ENCODE measurements at places on chromosomes 2 and 18.

DNA sequence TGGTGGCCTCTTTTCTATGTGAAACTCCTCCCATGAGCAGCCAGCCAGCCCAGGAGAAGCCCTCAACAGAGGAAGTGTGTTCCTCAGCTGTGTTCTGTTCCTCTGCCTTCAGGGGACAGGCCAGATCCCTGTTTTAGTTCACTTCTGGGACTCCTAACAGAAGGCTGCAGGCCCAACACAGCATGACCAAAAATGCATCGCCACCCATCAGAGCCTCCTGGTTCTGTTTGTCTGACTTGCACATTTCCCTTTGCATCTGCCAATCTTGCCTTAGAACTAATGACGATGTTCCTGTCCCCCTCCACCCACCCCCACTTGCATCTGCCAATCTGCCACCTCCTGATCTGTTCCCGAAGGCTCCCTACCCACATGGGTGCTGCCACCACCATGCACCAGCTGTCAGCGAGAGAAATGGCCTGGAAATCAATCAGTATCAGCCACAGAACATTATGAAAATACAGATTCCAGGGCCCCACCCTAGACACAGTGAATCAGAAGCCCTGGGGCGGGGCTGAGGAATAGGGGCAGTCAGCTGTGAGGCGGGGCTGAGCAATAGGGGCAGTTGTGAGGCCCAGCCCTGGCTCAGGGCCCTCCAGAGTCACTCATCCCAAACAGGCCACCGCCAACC is 51.0 kb downstream of the FAM168B start:
- DNase-seq = no peak

- no peak for DNase-seq
Measured at GRCh38 chr2:241223211-241224017, 34.9 kb downstream of the ANO7 start.

DNA sequence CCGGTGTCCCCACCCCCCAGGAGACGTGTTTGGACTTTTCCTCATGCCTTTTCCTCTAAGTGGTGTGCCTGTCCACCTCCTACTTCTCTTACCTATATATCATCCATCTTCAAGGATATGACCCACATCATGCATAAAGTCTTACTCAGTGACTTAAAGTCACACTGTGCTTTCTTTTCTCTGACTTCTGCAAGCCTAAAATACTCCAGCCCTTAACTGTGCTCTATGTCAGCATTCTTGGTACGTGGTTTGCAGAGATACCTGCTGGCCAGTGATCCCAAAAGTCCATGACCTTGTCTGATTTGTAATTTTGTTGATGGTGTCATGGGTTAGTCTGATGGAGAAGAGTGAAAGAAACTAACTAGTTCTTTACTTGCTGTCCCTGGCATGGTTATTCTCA is 393.6 kb upstream of the NRP2 start:
- DNase-seq = no peak

GRCh38 chr2:28424799-28425463 is 32.3 kb downstream of the FOSL2 start:
- DNase-seq = no peak

GRCh38 chr2:1772471-1773267 is 28.4 kb upstream of the PXDN start:
- DNase-seq = no peak

GRCh38 chr2:209459359-209459758 is 35.5 kb downstream of the MAP2 start:
- DNase-seq = no peak

DNA sequence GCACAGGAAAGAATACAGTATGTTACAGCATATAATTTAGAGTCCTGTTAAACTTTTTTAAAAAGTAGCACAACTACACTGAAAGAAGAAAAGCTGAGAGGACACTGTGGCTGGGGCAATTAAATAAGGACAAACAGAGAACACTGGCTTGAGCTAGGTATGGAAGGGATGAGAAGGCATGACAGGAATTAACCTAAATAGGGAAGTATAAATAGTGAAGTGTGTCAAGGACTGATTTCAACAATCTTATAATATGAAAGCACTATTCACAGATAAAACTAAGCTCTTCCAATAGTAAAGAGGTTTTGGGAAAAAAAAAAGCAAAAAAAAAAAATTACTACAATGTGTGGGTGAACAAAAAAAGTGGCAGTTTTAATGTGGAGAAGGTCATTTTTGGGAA is 45.5 kb downstream of the PPP3R1 start:
- no peak for DNase-seq

GRCh38 chr18:47490882-47491281 is 239.4 kb upstream of the SKOR2 start:
- no peak for DNase-seq

GRCh38 chr2:41431756-41432155 is 616.1 kb upstream of the PKDCC start:
- no peak for DNase-seq

- no peak for DNase-seq
Measured at GRCh38 chr2:110992886-110993285, 127.8 kb upstream of the BCL2L11 start.

- no peak for DNase-seq
Measured at GRCh38 chr18:34661464-34662087, 48.5 kb upstream of the DTNA start.

- no peak for DNase-seq
Measured at GRCh38 chr2:188668017-188668680, 306.0 kb upstream of the COL3A1 start.

DNA sequence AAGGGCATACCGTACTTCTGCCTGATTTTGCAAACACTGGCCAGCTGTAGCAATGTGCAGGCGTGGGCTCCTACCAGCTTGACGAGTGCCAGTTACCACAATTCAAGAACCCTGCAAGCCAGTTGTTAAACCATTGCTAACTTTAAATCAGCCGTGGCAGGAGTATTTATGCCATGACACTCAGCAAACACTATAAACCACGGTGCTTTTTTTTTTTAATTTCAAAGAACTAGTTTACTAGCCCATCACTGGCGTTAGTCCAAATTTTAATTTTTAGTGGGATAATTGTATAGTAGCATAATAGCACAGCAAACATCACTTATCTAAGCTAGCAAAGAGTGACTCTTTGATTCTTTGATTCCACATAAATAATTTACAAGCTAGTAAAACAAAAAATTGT is 111.1 kb downstream of the COL4A4 start:
- DNase-seq = no peak

GRCh38 chr18:9038277-9038871 is 64.1 kb upstream of the NDUFV2 start:
- DNase-seq = no peak

GRCh38 chr2:119943058-119943457 is 69.8 kb upstream of the EPB41L5 start:
- DNase-seq = no peak

GRCh38 chr2:30275256-30275655 is 43.9 kb downstream of the LBH start:
- DNase-seq = no peak

DNA sequence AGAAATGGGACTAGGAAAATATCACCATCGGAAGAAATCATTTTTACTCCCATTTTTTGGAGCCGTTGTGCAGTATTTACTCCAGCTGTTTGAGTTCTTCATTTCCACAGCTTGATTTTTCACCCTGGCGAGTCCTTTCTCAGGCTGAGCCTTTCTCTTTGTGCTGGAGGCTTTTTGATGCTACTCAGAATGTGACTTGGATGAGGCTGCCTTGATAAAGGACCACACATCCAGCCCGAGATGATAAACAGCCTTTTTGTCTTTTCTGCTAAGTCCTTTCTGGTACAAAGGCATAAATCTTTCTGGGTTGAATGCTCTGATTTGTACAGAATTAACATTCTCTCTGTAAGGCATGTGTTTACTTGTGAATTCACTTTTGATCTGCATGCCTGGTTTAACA is 17.6 kb upstream of the CTDP1 start:
- DNase-seq = no peak

DNA sequence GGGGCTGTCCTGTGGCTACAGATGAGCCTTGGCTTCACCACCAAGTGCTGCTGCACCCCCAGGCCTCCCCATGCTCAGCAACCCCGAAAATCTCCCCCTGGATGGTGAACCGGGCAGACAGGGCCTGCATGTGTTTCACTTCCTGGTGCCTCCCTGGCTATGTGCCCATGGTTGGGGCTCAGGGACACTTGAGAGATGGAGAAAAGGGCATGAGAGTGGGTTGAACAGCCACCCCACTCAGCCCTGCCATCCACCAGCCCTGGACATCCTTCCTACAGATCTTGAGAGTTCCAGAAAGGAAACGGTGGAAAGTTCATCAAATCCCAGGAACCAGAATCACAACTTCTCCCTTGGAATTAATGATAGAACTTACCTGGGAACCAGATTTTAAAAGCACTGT is 74.7 kb upstream of the TEX51 start:
- DNase-seq = no peak

DNA sequence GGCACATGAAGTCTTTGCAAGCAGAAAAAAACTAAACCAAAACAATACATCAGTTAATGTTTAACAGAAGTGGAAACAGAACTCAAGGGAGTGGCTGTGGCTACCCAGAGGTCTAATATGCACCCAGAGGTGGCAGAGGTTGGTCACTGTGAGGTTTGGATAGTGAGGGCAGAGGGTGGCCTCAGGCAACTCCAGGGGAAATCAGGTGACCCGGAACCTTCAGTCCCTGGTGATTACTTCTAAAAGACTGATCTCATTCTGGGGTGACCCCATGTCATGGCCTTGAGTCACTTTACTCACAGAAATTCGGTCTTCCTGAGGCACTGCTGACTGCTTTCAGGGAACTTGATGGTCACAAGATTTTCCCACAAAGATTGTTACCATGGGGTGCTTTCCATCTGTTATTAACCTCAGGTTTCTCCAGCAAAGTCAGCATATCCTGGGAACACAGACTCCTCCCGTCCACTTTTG is 99.4 kb downstream of the TMEM17 start:
- DNase-seq = no peak

DNA sequence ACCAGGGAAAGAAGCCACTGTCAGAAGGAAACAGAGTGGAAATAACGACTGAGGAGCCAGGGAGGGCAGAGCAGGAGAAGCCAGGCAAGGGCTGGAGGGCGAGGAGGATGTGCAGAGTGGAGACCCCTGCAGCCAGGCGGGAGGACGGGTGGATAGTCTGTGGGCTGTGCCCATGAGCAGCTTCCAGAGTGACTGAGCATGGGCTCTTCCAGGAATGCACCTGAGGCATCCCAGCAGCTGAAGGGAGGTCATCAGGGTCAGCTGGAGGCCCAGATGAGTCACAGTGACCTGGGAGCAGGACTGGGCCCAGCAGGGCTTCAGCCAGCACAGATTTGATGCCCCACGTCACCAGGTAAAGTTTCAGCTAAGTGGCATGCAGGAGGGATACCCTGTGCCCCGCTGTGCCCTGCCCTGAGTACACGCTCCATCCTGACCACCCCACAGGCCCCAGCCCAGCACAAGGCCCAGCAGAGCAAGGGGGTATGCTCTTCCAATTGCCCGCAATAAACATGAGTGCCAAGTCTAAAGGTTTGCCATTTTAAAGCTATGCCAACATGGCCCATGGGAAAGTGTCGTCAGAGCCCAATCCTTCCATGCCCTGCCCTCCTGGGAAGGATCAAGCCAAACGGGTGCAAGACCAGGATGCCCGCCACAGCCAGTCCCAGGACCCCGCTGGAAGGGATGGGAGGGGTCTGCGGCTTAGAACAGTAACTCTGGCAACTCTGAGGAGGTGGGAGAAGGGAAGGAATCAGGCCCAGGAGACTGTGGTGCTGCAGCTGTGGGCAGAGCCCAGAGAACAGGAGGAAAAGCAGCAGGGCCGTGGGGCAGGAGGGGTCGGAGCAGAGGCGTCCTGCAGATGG is 85.7 kb downstream of the SEPTIN10 start:
- DNase-seq = no peak

GRCh38 chr2:173989160-173989883 is 24.1 kb upstream of the SP3 start:
- DNase-seq = no peak

DNA sequence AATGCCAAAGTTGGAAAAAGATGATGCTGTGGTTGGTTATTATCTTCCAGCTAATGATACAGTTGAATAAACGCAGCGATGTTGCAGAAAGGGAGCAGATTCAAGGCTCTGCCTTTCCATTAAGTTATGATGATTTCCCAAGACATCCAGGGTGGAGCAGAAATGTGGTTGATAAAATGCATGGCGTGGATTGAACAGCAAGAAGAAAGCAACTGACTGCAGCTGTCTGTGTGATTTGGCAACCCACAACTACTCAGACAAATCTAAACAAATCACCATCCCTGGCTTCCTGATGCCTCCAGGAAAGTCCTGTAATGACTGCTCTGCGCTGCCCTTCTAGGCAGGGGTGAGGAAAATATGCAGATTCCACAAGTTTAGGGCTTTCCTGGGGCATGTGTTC is 166.3 kb downstream of the NRP2 start:
- no peak for DNase-seq

- DNase-seq = no peak
Measured at GRCh38 chr2:66212749-66213148, 222.2 kb upstream of the MEIS1 start.

GRCh38 chr2:135164431-135164830 is 112.3 kb downstream of the RAB3GAP1 start:
- DNase-seq = no peak

GRCh38 chr2:235614176-235614860 is 120.5 kb downstream of the AGAP1 start:
- no peak for DNase-seq

- no peak for DNase-seq
Measured at GRCh38 chr2:38960609-38961320, 71.1 kb downstream of the ARHGEF33 start.
